ENCODE measurements at places on chromosomes 2 and 18.

GRCh38 chr2:231861288-231861931, 64.8 kb downstream of the NPPC start:
- no peak for DNase-seq

DNA sequence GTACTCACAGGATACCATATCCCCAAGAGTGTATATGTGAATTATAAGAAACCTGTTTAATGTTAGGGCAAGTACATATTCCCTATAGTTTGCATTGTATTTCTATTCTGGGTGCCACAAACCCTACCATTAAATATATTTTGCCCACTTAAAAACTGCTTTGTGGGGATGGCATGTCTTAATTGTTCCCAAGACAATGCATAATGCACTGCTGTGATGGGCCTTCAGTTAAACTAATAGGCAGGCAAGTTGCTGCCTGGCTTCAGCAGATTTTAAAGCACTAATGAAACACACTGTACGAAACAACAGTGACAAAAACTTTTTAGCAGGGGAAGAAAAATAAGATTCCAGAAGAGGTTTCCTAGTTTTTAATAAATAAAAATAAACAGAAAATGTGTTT, 104.8 kb upstream of the VRK2 start:
- no peak for DNase-seq

- DNase-seq: no peak
Measured at GRCh38 chr18:63182861-63183260, 136.7 kb downstream of the BCL2 start.

- DNase-seq: no peak
Measured at GRCh38 chr2:207423886-207424285, 105.9 kb upstream of the CREB1 start.

- no peak for DNase-seq
Measured at GRCh38 chr2:112583497-112584133, 794 bp upstream of the CHCHD5 start.

GRCh38 chr2:113700186-113700841, 56.1 kb downstream of the SLC35F5 start:
- DNase-seq: no peak

DNA sequence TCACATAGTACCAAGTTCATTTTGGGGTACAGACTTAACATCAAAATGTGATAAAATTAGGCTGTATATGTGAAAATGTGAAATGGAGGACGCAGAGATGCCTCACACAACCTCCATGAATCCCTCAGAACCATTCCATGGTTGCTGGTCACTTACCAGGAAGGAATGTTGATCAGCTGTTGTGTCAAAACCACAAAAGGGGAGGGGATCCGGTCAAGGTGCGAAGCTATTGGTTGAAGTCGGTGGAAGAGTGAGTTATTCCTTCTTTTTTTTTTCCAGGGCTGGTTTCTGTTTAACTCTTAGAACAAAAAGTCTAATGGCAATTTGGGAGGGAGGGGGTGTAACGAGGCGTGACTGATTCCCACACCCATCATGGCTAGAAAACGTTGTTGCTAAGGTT, 32.3 kb upstream of the REG3A start:
- no peak for DNase-seq

DNA sequence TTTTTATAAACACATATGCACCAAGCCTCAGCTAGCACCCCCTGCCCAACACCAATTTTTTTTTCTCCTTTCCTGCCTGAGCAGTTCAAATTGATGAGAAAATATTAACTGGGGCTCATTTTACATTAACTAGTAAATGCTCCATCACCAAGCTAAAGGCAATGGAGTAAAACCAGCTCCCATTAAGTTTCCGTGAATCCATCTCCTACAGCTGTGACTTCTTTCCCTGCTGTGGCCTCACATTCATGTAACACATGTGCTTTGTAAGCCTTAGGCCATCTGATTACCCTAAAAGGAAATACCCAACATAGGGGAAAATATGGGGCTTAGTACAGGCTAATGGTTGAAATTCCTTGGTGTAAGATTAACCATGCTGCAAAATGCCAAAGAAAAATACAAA, 60.8 kb downstream of the DNER start:
- no peak for DNase-seq

GRCh38 chr2:232316461-232317330, 61.9 kb upstream of the ALPP start:
- DNase-seq: no peak

GRCh38 chr2:228318218-228318617, 136.7 kb upstream of the SPHKAP start:
- no peak for DNase-seq

DNA sequence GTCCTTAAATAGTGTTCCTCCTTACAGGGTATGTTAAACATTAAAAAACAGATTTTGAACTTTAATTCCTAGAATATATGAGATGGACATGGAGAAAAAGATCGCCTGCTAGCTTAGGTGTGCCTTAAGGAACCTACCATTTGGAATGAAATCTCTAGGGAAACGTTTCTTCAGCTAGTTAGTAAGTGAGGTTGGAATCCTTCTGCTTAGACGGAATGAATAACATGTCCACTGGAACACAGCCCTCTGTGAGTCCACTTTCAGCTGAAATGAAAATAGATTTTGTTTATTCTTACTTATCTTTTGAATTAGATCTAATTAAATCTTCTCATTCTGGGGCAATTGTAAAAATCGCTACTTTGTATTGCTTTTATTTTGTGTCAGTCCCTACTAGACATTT, 28.4 kb downstream of the NAB1 start:
- no peak for DNase-seq

DNA sequence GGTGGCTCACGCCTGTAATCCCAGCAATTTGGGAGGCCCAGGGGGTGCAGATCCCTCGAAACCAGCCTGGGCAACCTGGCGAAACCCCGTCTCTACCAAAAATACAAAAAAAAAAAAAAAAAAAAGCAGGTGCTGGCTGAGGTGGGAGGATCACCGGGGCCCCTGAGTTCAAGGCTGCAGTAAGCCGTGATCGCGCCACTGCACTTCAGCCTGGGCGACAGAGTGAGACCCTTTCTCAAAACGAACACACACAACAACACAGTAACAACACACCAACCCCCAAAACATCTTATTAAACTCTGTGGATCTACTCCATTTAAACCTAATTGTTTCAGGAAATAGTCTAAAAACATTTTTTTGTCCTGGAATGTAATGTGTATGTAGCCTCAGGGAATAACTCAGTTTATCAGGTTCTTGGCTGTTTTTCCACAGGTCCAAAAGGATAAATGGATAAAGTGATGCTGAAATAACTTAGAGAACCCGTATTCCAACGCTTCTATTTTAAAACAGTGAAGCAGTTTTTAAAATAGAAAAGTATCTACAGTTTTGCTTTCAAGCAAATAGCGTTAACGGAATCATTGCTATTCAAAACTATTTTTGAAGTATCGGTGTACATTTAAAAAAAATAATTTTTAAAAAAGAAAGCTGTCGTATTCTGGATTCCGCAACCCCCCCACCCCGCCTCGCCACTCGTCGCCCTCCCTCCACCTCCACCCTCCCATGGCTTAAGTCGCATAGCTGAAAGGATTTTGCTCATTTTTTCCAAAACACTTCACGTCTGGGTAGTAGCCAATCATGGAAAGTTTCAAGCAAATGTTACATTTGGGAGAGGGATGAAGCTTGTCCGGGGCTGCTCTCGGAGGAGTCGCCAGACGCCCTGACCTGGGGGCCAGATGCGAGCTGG, 895 bp upstream of the GLS start:
- no peak for DNase-seq

DNA sequence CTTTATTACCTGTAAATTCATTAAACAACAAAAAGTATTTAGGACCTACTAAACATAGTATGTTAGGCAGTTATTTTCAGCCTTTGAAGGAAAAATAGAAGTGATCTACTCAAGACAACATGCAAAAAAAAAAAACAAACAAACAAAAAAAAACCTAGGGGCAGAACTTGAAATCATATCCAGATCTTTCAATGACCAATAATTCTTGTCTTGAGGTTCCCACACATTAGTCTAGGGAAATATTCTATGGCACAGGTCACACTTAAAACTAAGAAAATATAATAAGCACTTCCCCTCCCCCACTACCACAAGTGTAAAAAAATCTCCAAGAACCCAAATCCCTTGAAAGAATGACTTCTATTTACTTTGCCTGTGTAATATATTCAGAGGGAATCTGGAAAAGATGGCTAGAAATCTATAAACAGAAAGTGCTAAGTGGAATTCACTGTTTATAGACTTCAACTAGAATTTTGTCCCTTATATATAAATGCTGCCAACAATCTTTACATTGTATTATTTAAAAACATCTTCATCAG, 3.5 kb downstream of the PELI1 start:
- DNase-seq: no peak

DNA sequence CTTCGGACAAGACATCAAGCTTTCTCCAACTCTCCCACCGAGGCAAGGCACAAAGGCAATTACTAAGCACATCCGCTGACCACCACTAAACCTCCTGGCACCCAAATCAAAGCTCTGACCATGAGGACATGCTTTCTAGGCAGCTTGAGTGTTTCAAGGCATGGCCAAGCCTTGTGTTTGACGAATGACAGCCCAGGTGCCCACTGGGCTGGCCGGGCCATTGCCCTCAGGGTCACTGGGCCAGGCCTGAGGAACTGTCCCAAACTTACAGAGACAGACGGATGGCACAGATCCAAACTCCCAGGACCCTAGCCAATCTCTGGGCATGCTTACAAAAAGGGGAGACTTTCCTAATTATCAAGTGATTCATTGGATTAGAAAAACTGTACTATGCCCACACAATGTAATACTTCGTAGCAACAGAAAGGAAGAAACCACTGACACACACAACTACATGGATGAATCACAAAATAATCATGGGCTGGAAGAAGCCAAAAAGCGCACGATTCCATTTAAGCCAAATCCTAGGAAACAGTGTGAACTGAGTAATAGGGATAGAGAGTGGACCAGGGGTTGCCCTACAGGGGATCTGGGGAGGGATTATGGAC, 20.2 kb downstream of the CRACDL start:
- no peak for DNase-seq

DNA sequence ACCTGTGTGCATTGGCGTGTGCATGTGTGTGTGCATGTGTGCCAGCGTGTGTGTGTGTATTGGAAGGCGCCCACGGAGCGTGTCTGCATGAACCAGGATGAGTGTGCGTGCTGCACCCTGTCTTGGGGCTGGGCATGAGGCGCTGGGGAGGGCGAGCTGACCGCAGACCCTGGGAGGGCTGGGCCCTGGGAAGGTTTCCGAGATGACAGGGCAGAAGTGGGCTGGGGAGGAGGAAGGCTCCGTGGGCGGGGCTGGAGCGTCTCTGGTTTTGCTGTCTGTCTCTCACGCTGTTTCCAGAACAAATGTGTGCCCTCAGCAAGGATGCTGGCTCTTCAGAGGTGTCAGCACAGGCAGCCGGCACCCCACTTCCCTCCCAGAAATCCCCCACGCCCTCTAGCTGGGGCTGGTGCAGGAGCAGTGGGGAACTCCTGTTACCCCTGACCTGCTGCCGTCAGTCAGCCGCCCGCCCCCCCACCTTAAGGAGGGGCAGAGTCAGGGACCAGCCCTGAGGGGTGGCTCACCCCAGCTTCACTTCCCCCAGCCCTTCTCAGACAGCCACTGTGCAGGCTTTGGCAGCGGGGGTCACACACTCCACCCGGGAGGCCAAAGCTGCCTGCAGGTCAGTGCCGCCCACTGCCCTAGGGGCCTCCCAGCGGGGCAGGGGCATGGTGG, at the start of gene GPR35:
TSS of gene GPR35 (plus strand) at position 531 of the 672 bp plus-strand sequence. CDS start 4,473 bp downstream, outside the sequence.
- DNase-seq: no peak

DNA sequence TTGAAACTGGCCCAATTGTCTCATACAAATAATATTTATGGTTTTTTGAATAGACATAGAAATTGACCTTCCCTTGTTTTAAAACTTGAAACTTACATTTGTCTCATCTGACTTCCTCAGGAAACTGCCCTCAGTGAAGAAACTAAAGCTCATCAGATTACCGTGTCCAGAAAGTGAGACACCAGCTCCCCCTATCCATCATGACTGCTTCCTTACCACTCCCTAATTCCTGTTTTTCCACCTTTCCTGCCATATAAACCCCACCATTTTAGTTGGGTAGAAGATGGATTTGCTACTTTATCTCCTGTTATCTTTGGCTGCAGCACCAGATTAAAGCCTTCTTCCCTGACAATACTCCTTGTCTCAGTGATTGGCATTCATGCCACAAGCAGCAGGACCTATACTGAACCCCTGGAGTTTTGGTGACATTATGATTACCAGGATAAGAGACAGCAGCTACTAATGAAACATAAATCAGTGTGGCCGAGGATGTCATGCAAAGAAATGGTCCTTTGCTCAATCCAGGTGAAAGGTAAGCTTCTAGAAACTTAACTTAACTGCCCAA, 1627.6 kb upstream of the ZEB2 start:
- DNase-seq: no peak

DNA sequence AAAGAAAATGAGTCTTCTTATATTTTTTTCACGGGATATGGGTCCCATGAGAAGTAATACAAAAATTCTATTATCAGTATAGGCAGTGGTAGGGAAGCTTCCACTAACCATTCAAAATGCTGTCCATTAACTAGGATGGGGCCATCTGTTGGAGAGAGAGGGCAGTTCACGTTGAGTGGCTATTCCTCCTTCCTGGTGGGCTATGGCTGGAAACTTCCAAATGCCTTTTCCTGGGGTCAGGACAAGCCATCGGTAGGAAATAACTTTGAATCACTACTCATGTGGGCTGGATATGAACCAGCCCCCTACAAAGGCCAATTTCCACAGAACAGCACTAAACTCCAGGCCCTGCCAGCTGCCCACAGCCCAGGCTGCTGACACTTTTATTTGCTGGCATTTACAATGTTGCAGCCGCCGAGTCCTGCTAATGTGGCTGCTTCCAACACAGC, 156.1 kb upstream of the HNRNPA3 start:
- no peak for DNase-seq

DNA sequence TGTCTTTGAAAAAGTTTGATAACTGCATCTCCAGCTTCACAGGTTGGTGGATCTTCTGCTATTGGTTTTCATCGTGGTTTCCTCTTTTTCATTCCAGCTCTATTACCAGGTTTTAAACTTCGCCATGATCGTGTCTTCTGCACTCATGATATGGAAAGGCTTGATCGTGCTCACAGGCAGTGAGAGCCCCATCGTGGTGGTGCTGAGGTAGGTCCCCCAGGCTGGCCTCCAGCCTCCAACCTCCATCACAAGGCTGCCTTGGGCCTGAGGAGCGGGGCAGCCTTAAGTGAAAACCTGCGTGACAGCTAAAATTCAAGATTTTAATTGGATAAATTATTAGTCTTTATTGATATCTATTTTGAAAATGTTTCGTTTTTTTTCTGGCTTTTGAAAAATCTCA, 9.7 kb downstream of the SEC11C start:
- DNase-seq: no peak

DNA sequence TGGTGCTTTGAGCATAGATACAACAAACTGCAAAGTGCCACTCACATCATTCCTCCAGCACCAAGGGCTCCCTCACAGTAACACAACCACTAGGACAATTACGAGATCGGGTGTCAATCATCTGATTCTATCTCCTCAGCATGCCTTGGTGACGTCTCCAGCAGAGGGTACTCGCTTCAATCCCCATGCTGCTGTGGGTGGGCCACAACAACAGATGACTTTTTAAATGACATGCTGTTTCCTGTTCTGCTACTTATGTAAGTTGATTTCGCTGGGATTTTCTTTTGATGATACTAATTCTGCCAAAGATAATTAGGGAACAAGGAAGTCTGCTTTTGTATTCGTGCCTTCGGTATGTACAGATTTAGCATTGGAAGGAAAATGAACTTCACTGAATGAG, 1113.0 kb downstream of the BCL11A start:
- DNase-seq: no peak

GRCh38 chr18:67770520-67770919, 254.0 kb upstream of the DSEL start:
- DNase-seq: no peak
